ENCODE measurements at places on chromosomes 3 and 15. TPM values are rescaled to one million over a fixed set of nuclear protein-coding genes. Genes with fewer than 3 reads are reported as not detected.

Gene KLHL6
- 2.5 TPM for total RNA-seq

Gene SLC24A5
- 22.1 TPM for total RNA-seq

Gene GXYLT2
- 33.9 TPM for total RNA-seq

Gene GRIP2
- 9.1 TPM for total RNA-seq

Gene TGM5
- 0.38 TPM for total RNA-seq

Gene SUCLG2
- total RNA-seq = 33.3 TPM

Gene RTP2
- total RNA-seq = not detected

Gene HTR3E
- total RNA-seq = not detected

Gene EXD1
- not detected for total RNA-seq

Gene MORF4L1
- 632 TPM for total RNA-seq
